ENCODE measurements at places on chromosomes 6 and 20. TPM values are rescaled to one million over a fixed set of nuclear protein-coding genes. Genes with fewer than 3 reads are reported as not detected.

DNA sequence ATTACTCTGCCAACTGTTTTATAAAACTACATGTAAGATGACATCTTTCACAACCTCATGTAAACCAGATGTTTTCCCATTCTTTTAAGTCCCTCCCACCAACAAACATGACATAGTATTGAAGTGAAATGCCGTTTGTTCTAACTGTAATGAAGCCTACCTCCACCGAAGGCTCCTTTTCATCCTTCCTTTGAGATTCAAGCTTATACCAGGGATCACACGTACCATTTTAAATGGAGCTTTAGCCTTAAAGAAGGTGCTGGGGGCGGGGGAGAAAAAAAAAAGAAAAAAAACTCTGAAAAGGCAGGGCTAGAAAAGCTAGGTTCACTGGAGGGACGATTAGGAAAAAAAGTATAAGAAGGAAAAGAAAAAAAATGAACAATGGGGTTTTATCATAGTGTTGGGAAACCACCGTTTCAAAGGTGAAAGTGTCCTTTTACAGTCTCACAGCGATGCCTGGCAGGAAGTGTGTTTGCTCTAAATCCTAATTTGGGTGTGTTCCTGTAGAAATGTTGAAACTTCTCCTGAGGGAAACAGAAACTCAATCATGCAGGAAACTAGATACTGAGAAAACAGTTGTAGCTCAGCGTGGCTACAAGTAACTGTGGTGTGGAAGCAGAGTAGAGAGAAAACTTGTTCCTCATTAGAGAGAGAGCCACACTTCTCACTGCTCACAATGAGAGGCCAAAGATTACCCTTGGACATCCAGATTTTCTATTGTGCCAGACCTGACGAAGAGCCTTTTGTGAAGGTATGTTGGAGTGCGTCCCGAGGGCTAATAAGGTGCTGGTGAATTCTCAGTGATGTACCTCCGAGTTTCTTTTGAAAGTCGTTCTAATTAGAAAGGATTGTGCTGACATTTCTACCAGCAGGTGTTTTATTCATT lies 37.6 kb upstream of the HINT3 start:
- no peaks in the 10 kb centered on the region for H3K27me3 ChIP-seq
- no peak overlapping the region for H3K4me3 ChIP-seq
- DNase-seq = no peak

- peaks cover 36% of the 10 kb centered on the region for H3K4me1 ChIP-seq
- H3K27me3 ChIP-seq = peaks cover 29% of the 10 kb centered on the region
- H3K36me3 ChIP-seq = no peaks in the 10 kb centered on the region
- H3K4me3 ChIP-seq = no peak overlapping the region
Measured at GRCh38 chr6:41531591-41532582, 14.3 kb upstream of the FOXP4 start.

GNAS-AS1 gene
- 13.4 TPM for total RNA-seq

HLA-DQB2 gene
- total RNA-seq = 0.76 TPM

- peak; percentile 40 for DNase-seq
- no peaks in the 10 kb centered on the region for H3K27me3 ChIP-seq
- no peaks in the 10 kb centered on the region for H3K36me3 ChIP-seq
- H3K27ac ChIP-seq = no peak overlapping the region
- peaks cover 23% of the 10 kb centered on the region for H3K4me1 ChIP-seq
Measured at GRCh38 chr6:797479-798077, 104.6 kb upstream of the EXOC2 start.

DNA sequence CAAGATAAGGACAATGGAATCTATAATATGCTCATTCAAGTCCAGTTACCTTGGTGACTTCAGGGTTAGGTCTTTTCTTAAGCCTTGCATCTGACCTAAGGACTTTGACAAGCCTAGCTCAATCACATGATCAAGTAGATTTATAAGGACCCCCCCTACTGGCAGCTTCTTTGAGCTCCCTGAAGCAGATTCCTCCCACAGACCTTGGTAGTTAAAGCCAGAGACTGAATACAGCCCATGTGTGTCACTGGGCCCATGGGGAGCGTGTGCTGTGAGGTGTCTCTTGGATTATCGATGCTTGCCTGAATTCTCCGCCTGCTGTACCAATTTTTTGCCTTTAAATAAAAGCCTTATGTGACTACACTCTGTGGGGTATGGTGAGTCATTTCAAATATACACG lies 372.7 kb upstream of the RGS17 start:
- H3K4me1 ChIP-seq = no peaks in the 10 kb centered on the region
- no peak overlapping the region for H3K4me3 ChIP-seq
- H3K36me3 ChIP-seq = no peaks in the 10 kb centered on the region
- no peaks in the 10 kb centered on the region for H3K27me3 ChIP-seq

DNA sequence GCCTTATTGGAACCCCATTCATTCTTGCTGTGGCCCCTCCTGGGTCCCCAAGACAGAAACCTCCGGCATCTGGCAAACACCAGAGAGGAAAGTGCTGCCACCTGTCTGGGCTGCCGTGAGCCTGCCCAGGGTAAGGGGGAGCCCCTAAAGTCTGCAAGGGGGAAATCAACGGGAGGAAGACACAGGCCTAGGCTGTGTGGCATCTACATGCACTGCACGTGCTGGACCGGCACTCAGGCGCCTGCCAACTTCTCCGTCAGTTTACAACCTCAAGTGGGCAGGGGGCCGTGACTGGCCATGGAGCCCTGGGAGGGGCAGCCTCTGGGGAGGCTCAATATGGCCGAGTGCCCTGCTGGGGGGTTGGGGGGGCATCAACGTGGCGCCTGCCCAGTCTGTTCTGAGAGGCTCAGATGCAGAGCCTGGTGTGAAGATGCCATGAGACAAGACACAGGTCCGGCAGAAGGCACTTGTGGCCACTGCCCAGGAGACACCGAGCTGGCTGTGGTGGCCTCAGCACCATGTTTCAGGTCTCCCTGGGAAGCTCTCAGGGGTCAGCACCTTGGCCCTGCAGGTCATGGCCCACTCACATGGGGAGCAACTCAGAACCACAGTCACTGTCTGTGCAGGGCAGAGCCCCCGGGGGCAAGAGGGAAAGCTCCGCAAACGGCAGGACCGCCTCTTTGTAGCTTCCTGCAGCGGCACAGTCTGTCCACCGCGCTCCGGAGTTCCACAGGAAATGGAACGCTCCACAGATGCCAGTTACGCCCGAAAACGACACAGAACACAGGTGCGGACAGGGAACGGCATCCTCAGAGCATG lies 8.4 kb downstream of the UCKL1 start:
- DNase-seq = no peak
- peaks cover 16% of the 10 kb centered on the region for H3K4me1 ChIP-seq
- peak overlapping the region; percentile 91 for H3K27ac ChIP-seq
- H3K4me3 ChIP-seq = no peak overlapping the region
- H3K36me3 ChIP-seq = peaks cover 11% of the 10 kb centered on the region

DNA sequence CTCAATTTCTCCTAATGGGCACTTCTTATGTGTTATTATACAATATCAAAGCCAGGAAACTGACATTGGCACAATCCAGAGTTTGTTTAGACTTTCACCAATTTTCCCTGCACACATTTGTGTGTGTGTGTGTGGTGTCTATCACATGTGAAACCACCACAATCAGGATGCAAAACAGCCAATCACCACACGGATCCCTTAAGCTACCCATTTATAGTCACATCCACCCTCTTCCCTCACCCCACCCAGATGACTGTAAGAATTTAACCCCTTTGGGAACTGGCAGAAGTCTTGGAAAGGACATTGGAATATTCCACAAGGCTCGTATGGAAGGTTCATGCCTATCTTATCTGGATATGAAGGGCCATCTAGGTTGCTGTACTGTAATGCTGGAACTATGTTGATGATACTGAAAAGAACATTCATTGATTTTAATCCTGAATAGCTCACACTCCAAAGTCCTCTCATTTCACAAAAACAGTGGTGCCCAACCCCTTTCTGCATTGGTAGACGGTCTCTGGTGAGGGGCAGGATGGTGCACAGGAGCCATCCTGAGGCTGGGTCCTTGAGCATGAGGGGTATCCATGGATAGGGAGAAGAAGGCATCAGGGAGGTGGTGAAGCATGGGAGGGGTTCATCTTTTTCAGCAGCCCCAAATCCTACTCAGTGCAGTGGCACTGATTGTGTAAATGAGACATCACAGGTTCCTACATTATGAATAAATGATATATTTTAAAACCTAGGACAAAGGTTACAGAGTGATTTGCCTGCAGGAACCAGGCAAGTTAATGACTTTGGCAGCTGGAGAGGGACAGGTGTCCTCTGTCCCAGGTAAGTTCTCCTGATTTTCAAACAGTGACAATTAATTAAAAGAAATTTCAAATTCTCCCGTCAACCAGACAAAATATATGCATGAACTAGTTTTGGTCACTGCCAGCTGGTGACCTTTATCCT lies 12.1 kb upstream of the CTCFL start:
- no peak overlapping the region for H3K4me3 ChIP-seq
- peaks cover 5% of the 10 kb centered on the region for H3K4me1 ChIP-seq
- peaks cover 33% of the 10 kb centered on the region for H3K36me3 ChIP-seq
- H3K27ac ChIP-seq = no peak overlapping the region
- peaks cover 42% of the 10 kb centered on the region for H3K27me3 ChIP-seq
- no peak for DNase-seq

GRCh38 chr6:37306624-37307222 lies 47.1 kb upstream of the RNF8 start:
- no peak overlapping the region for H3K27ac ChIP-seq
- no peaks in the 10 kb centered on the region for H3K4me1 ChIP-seq
- H3K36me3 ChIP-seq = peaks cover 21% of the 10 kb centered on the region
- no peak for DNase-seq
- no peaks in the 10 kb centered on the region for H3K27me3 ChIP-seq

DNA sequence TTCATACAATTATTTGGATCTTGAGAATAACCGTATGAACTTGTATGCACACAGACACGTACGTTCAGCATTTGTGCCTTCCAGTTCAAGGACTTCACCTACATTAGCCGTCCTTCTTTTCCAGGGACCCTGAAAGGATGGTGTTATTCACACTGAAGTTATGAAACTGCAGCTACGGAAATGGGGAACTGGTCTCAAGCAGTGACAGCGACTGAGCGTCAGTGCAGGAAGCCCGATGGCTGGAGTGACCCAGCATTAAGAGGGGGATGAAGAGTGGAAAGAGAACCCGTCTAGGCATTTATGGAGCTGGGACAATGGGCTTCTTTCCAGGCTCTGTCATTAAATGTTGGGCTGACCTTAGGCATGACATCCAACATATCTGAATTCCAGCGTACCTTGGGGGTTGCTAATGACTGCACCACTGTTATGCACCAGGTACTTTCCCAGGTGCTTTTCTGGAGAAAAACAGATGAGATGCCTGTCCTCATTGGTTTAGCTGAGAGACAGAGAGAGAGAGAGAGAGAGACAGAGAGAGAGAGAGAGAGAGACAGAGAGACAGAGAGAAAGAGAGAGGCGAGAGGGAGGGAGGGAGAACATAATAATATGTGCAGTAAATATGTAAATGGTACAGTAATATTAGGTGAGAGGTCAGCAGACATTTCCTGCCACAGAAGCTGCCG lies 204.7 kb upstream of the EXOC2 start:
- H3K27me3 ChIP-seq = no peaks in the 10 kb centered on the region
- DNase-seq = no peak
- no peak overlapping the region for H3K4me3 ChIP-seq
- no peaks in the 10 kb centered on the region for H3K4me1 ChIP-seq
- no peaks in the 10 kb centered on the region for H3K36me3 ChIP-seq
- no peak overlapping the region for H3K27ac ChIP-seq

FAM210B gene
- 16.5 TPM for total RNA-seq

GRCh38 chr20:3277686-3278465 lies 38.9 kb upstream of the SLC4A11 start:
- no peak overlapping the region for H3K4me3 ChIP-seq
- peaks cover 10% of the 10 kb centered on the region for H3K36me3 ChIP-seq
- peaks cover 8% of the 10 kb centered on the region for H3K4me1 ChIP-seq
- no peak for DNase-seq
- no peaks in the 10 kb centered on the region for H3K27me3 ChIP-seq

GRCh38 chr6:10262505-10262904 lies 152.4 kb downstream of the TFAP2A start:
- peaks cover 17% of the 10 kb centered on the region for H3K4me1 ChIP-seq
- H3K27ac ChIP-seq = no peak overlapping the region
- DNase-seq = no peak
- H3K36me3 ChIP-seq = no peaks in the 10 kb centered on the region
- no peak overlapping the region for H3K4me3 ChIP-seq

DNA sequence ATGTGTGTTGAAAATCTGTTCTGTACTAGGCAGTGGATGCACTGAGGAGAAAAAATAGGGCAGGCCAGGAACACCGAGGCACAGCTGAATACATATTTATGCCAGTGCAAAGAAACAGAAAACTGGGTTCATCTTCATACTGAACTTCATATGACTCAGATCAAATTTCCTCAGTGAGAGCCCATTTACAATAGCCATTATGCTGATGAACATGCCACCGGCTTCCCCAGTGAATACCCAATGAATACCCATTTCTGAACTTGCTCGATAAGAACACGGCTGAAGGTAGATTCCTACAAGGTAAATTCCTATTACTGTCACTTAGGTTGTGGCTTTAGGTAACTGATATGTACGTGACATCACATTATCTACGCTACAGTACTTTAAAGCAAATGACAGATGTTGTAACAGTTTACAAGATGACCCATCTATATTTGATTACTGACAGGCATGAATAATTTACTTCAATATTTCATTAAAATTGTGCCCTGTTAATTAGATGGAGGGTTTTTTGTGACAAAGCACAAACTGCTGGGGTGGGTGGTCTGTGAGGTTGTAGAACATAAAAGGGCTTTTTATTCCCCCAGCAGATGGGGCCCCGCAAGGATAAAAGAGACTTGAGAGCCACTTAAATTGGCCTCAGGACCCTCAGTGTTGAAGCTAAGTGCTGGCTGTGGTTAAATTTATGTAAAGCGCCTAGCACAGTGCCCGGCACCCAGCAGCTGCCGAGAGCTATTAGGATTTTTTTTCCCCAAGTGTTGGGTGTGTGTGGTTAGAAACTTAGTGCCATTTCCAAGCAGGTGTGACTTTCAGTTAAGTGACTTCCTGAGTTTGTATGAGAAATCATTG lies 264.5 kb downstream of the CD83 start:
- peaks cover 79% of the 10 kb centered on the region for H3K4me1 ChIP-seq
- no peak for DNase-seq
- peaks cover 25% of the 10 kb centered on the region for H3K36me3 ChIP-seq

GRCh38 chr6:7154341-7155139 lies 46.8 kb downstream of the RREB1 start:
- H3K36me3 ChIP-seq = no peaks in the 10 kb centered on the region
- H3K27ac ChIP-seq = no peak overlapping the region

GRCh38 chr6:147868427-147869190 lies 360.1 kb downstream of the SAMD5 start:
- H3K27ac ChIP-seq = no peak overlapping the region
- no peak overlapping the region for H3K4me3 ChIP-seq
- H3K4me1 ChIP-seq = peaks cover 2% of the 10 kb centered on the region
- no peaks in the 10 kb centered on the region for H3K36me3 ChIP-seq

Measured in WTC11 (cell line).